Breast epithelium (tissue), 4 donors: ENCODE measurements at places on chromosomes 12 and 14.
A peak's percentile ranks its signal among the peaks of the same experiment; 100 is the strongest.

GRCh38 chr14:68036202-68036601, 216.6 kb downstream of the RAD51B start:
- H3K4me1 ChIP-seq: no peaks in the 10 kb centered on the region
- H3K27me3 ChIP-seq: no peaks in the 10 kb centered on the region
- H3K27ac ChIP-seq: no peak overlapping the region
- no peaks in the 10 kb centered on the region for H3K36me3 ChIP-seq
- DNase-seq: no peak

DNA sequence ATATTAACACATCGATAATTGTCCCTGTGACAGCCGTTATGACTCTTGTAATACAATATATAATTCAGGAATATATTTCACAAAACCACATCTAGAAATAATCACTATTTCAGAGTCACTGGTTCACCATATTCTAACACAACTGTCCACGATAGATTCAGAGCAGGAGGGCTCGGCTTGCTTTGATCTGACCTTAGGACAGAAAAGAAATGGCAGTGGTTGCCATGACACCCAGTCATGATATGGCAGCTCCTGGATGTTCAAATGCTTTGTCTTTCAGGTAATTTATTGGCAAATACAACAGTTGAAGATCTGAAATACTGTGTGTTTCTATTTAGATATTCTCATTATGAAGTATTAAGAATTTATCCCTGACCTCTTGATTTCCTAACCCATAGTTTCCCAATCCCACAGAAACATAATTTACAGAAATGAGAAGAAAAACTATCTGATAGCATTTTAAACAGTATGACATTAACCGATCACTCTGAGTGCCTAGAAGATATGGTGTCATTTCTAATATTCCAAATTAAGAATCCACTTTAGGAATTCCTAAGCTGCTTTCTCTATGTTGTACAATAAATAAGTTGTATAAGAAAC, 116.4 kb downstream of the EPS8 start:
- H3K4me1 ChIP-seq: no peaks in the 10 kb centered on the region
- DNase-seq: no peak
- H3K36me3 ChIP-seq: no peaks in the 10 kb centered on the region
- H3K27ac ChIP-seq: no peak overlapping the region

DNA sequence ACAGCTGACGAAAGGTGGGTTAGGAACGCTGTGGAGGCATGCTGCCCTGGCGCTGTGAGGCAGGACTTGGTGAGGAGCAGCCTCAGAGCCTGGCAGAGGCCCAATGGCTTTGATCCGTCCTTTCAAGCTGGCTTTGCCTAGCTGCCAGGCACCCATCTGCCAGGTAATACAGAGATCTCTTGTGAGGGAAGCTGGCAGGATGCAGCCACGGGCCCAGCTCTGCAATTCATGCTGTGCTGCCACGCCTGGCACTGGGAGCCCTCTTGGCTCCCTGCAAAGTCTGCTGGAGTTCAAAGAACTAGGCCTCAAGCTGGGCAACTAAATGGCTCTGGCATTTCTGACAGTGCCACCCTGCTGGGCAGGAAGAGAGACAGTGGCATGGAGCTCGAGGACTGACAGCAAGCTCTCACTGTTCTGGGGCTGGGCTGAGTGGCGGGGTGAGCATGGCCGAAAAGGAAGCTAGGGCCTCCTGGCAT, 18.7 kb downstream of the IQSEC3 start:
- no peak overlapping the region for H3K27ac ChIP-seq
- no peaks in the 10 kb centered on the region for H3K27me3 ChIP-seq
- H3K4me1 ChIP-seq: no peaks in the 10 kb centered on the region
- no peaks in the 10 kb centered on the region for H3K36me3 ChIP-seq
- DNase-seq: peak; percentile 82

DNA sequence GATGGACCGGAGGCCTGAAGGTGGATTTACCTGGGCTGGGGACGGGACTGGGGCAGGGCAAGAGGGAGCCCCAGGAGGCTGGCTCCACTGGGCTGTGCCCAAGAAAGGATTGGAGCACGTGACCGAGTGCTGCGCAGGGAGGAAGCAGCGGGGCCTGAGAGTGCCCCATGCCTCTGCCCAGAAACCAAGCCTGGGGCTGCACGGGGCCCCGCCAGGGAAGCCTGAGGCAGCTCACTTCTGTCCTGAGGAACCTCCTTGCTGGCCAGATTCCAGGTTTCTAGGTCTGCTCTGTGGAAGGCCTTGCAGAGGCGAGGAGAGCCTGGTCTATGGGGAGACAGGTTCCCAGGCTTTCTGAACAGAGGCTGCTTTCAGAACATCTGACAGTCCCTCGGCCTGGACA, 10.4 kb downstream of the NGB start:
- H3K4me3 ChIP-seq: no peak overlapping the region
- no peak overlapping the region for H3K27ac ChIP-seq
- H3K27me3 ChIP-seq: no peaks in the 10 kb centered on the region
- no peak for DNase-seq
- H3K4me1 ChIP-seq: no peaks in the 10 kb centered on the region
- H3K36me3 ChIP-seq: no peaks in the 10 kb centered on the region

DNA sequence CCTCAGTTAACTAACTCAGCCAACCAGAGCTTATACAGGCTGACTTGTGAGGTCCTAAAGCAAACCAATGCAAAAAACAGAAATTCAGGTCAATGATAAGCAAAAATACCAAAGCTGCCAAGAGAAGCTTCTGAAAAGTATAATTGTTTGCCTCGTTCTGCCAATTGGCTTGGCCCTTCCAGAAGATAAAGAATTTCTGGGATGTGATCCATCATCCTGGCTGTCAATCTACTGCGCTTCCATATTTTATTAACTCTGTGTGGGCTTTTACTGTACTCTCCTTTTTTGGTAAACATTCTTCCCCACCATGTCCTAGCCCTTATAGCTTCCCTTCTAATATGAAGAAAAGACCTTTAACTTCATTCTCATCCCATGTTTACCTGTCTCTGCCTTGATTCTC, 387.9 kb downstream of the TMEM117 start:
- no peak overlapping the region for H3K27ac ChIP-seq
- no peaks in the 10 kb centered on the region for H3K36me3 ChIP-seq
- H3K4me1 ChIP-seq: no peaks in the 10 kb centered on the region
- no peak for DNase-seq

GRCh38 chr14:50303744-50304471, 8.1 kb downstream of the L2HGDH start:
- no peak for DNase-seq
- no peak overlapping the region for H3K27ac ChIP-seq
- H3K27me3 ChIP-seq: no peaks in the 10 kb centered on the region

DNA sequence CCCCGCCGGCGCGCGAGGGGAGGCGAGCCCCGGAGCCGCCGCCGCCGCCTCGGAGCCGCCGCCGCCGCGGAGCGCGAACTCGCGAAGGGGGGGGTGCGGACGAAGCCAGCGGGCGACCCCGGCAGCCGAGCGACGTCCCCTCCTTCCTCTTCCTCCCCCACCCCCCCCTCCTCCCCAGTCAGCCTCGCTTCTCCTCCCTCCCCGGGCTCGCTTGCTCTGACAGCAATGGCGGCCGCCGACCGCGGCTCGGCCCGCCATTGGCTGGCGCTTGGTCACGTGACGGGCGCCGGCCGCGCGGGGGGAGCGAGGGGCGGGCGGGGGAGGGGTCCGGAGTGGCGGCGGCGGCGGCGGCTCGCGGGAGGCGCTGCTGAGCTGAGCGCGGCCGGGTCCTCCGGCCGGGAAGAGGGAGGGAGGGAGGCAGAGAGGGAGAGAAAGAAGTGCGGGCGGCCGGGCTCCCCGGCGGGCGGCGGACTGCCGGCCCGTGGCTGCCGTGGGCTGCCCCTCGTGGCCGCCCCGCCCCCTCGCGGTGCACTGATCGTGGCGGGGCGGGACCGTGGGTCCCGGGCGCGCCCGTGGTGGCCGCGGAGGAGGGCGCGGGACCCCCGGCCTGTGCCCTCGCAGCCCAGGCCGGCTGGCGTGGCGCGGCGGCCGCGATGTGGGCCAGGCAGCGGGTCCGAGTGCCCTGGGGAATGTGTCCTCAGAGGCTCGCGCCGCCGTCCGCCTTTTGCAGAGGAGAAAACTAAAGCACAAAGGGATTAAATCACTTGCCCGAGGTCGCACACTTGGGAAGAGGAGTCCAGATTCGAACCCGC, at the start of gene MED13L:
MED13L (minus strand) TSS at position 227 of the 812 bp plus-strand sequence. CDS start 562 bp downstream, outside the sequence.
- H3K4me1 ChIP-seq: no peaks in the 10 kb centered on the region
- peak within 1 kb of the TSS; percentile 97 for H3K27ac ChIP-seq
- no peaks in the 10 kb centered on the region for H3K27me3 ChIP-seq
- peak within 1 kb of the TSS; percentile 98 for H3K4me3 ChIP-seq
- DNase-seq: peak; percentile 88

DNA sequence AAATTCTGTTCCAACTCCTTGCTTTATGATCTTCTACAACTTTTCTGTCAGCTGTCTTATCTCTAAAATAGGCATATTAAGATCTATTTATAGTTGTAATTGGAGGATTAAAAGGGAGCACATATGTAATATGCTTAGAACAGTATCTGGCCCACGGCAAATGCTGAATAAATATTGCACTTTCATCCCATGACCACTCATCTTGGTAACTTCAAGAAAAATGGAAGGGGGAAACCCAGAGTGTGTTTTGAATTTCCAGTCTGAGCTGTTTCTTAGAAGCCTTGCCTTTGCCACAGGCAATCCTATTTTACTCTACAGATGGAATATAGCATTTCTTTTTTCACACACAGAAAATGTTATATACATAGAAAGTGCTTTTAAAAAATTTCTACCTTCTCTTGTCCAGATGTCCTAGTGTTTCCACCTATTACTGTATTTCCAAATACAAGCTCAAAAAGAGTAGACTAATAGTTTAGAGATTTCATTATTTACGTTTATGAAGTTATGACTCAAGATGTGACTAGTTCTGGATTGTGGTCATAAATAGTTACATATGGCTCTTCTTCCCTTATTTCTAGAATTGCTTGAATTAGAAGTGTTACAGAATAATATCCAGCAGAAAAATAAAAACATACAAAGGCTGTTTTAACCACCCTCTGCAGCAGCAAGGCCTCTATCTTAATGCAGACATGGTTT, 6.2 kb upstream of the STXBP6 start:
- H3K4me1 ChIP-seq: no peaks in the 10 kb centered on the region
- H3K36me3 ChIP-seq: no peaks in the 10 kb centered on the region
- H3K27me3 ChIP-seq: peaks cover 26% of the 10 kb centered on the region
- no peak for DNase-seq
- H3K4me3 ChIP-seq: no peak overlapping the region

GRCh38 chr12:32546272-32546671, 132.8 kb upstream of the DNM1L start:
- no peak overlapping the region for H3K4me3 ChIP-seq
- peaks cover 34% of the 10 kb centered on the region for H3K4me1 ChIP-seq
- DNase-seq: no peak
- no peaks in the 10 kb centered on the region for H3K36me3 ChIP-seq

DNA sequence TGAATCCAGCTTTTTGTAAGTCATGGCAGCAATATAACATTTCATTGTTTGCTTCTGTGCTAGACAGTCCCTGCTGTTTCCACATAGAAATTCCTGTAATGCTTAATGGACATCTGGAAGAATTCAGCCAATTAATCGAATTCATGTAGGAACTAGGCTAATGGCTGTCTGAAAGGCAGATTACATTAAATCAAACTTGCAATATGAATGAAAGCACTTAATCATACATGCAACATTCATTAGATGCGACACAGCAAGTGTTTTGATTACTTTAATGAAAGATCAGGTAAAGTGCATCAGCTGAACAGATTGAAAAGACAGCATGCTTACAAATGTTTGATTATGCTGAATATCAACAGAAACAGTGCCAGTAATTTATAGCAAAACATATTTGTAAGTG, 24.1 kb upstream of the INSM2 start:
- H3K27ac ChIP-seq: no peak overlapping the region
- no peaks in the 10 kb centered on the region for H3K36me3 ChIP-seq
- DNase-seq: no peak
- no peaks in the 10 kb centered on the region for H3K27me3 ChIP-seq
- H3K4me3 ChIP-seq: no peak overlapping the region
- no peaks in the 10 kb centered on the region for H3K4me1 ChIP-seq

DNA sequence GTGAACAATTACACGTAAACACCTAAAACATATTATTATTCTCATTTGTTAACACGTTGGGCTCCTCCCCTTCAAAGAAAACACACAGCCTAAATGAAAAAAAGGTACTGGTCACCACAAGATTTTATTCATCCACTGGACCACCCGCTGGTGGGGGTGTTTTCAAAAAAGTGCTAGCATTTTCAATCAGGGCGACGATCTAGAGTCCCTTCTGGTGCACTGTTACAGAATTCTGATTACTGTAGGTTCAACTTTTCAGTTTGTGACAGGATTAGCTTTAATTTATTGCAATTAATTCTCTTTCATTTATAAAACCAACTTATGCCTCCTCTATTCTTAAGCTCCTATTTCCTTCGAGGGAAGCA, 443 bp downstream of the MAGOHB start:
- no peaks in the 10 kb centered on the region for H3K4me1 ChIP-seq
- DNase-seq: no peak
- peak overlapping the region; percentile 96 for H3K27ac ChIP-seq
- H3K4me3 ChIP-seq: peak overlapping the region; percentile 81

DNA sequence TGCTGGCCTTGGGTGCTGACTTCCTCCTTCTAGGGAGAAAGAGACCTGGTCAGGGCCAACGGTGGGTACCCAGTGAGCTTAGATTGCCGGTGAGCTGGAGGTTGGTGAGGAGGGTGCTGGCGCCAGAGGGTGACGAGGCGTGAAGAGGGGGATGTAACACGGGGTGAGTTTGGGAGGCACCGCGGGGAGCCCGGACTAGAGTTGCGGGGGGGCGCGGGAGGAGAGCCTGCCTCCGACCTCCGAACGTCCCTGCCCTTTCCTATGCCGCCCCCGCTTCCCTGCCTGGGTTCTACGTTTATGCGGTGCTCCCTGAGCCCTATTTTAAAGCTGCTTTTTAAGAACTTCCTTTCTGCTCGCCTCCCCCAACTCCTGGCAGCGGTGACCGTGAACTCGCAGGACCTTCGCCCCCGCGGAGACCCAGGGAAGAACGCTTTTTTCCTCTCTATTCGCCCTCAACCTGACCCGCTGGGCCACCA, 18.6 kb downstream of the OR6S1 start:
- no peaks in the 10 kb centered on the region for H3K36me3 ChIP-seq
- no peaks in the 10 kb centered on the region for H3K4me1 ChIP-seq
- DNase-seq: no peak
- no peak overlapping the region for H3K27ac ChIP-seq

GRCh38 chr14:93936245-93936644, 9.1 kb downstream of the FAM181A start:
- no peak for DNase-seq
- no peaks in the 10 kb centered on the region for H3K36me3 ChIP-seq
- H3K4me3 ChIP-seq: no peak overlapping the region
